Kidney capillary endothelial cell (primary cell): ENCODE measurements at places on chromosomes 1 and 21.

- DNase-seq: no peak
These were observed 238.2 kb downstream of the GRIK3 start for GRCh38 chr1:36796106-36796590.

DNA sequence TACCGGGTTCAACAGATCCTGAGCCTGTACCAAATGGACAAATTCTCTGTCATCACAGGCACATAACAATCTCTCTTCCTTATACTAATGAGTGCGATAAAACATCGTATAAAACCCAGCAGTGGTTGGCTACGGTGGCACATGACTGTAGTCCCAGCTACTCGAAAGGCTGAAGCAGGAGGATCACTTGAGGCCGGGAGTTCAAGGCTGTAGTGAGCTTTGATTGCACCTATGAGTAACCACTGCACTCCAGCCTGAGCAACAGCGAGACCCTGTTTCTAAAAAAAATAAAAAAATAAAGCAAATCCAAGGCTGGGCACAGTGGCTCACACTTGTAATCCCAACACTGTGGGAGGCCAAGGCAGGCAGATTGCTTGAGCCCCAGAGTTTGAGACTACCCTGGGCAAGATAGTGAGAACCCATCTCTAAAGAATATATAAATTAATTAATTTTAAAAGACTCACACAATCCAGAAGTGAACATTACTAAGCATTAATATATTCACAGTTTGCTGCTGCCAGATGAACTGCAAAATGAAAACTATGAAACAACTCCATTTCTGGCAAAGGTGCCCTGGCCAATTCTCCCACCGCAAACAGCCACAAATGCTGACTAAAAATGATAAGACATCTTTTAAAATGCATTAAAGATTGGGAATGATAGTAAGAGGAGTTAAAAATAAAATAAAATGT is 13.1 kb downstream of the ZBTB17 start:
- DNase-seq: no peak

- no peak for DNase-seq
These were observed 58.2 kb downstream of the ALPL start for GRCh38 chr1:21567241-21568005.

DNA sequence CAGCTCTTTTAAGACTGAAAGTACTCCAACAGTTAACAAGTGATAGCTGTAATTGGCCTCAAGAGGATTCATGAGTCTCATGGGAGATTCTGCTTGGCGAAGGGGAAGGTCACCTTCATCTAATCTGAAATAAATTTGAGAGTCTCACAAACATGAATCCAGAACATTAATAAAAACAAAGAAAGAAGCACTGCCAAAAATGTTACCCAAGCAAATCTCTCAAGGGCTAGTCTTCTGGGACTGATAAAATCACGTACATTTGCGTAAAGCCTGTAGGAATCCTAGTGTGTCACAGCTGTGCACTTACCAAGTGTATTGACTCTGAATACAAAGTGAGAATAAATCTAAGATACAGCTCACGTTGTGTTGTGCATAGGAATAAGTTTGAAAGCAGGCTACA is 21.2 kb upstream of the NUF2 start:
- DNase-seq: no peak

DNA sequence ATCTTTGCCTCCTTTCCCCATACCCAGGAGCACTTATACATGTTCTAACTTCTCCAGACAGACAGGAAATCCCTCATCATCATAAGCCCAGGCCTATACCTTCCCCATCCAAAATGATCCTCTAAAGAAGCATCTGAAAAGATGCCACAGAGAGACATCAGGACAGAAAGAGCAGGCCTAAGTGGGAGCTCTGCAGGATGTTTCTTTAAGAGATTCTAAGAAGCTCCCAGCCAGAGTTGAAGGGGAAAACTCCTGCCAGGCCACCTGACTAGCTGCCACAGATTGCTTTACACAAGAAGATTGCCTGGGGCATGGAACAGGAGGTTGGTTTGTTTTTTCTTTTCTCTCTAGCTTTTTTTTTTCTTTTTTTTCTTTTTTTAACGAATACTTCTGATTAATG is 275.8 kb downstream of the VAV3 start:
- DNase-seq: no peak

- no peak for DNase-seq
These were observed 64.5 kb downstream of the CD58 start for GRCh38 chr1:116506132-116507004.

DNA sequence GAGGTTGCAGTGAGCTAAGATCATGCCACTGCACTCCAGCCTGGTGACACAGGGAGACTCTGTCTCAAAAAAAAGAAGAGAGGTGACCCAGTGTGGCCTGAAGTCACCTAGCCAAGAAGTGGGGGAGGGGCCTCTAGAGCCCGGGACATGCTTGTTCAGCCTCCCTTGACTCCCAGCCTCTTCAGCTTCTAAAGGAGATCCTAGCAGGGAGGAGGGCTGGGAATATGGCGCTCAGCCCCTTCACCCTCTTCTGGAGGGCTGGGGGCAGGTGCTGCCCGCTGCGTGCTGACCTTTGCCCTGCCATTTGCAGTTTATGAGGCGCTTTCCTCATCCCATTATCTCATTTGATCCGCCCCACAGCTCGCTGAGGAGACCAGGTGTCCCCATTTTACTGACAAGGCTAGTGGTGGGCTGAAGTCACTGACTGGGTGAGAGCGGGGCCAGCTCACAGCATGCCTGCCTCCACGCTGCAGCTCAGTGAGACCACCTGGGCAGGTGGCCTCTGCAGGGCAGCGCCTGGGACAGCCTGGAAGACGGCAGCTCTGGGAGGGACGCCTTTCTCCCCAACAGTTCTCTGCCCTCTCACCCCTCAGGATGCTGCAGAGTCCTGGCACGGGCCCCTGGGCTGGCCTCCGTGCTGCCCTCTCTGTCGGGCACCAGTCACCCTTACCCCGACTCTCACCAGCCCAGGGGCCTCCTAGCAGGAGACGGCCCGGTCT is 7.5 kb downstream of the ELF3 start:
- no peak for DNase-seq

DNA sequence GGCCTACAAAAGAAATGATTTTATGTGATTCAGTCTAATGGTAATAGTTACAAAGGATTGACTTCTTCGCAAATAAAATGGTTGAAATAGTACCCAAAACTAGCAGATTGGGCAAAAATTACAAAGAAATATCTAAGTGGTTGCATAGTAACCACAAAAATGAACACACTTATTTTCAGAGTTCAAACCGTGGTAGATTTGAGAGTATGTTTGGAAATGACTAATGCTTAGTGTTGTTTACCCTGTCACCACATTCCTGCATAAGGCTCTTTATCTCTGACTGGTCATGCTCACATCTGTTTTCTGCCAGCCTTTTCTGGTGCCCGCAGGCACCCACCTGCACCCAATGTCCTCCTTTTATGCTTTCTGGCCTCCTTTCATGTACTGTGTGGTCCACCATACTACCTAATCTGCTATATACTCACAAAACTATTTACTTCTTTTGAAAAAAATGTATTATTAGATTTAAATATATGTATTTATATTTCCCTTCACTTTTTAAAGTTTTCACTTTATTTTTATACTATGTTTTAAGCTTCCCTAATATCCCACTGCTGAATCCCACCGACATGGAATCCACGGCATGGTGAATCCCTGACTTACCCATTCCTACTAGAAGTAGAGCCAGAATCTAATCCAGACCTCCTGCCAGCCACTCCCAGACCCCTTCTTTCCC is 30.3 kb downstream of the PTPRC start:
- DNase-seq: peak; percentile 44

DNA sequence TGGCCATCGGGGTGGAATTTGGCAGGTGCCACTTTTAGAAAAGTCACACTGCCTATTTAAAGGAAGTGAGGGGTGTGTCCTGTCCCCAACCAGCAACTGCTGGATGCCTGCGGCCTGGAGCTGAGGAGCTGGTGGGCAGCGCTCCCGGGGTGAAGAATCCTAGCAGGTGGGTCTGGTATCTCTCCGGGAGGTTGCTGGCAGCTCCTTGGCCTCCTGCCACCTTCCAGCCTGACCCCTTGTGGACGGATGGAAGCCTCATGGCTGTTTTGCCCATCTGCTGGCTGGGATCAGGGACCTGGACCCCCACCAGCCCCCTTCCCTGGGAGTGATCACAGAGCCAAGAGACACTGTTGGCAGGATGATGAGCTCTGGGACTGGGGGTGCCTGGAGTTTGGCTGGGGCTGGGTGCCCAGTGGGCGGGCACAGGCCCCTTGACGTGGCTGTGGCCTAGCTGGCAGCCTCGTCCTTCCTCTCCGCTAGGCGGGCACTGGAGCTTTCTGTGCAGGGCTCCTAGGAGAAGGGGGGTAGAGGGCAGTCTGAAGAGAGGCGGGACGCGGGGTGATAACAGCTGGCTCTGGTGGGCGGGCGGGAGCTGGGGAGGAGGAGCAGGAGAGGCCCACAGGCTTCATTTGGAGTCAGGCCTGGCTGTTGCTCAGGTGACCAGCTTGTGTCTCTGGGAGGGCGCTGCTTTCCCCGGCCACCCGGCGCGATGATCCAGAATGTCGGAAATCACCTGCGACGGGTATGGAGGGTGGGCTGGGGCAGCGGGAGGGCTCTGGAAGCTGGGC is at the start of gene ACOT11:
ACOT11 (plus strand) TSS at position 628 of the 788 bp plus-strand sequence; CDS start at position 710, 82 bp downstream.
- DNase-seq: no peak

DNA sequence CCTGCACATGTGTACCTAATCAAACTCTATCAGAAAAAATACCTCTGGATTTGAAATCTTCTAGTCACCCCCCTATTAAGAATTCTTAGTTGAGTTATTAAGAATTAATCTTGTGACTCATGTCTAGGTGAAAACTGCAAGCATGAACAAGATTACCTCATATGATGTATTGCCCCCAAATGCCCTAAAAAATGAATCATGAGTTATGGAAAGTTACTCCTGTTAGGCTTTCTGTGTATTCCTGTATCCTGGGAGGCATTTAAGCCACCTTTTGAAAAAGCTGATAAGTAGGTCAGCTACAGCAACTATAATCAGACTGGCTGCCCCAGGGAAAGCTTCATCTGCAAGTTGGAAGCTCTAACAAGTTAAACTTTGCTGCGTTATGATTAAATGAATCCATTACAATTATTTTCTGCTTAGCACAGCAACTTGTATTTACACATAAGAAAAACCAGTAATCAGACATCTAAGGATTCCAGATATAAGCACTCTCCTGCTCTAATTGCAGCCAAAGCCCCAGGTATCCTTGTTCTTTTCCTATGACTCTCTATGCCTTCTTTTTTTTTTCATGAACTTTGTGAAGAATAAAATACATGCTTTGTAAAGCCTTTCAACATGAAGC is 147.7 kb downstream of the NTPCR start:
- DNase-seq: no peak

GRCh38 chr21:38869946-38870345 is 64.2 kb downstream of the ETS2 start:
- DNase-seq: no peak

DNA sequence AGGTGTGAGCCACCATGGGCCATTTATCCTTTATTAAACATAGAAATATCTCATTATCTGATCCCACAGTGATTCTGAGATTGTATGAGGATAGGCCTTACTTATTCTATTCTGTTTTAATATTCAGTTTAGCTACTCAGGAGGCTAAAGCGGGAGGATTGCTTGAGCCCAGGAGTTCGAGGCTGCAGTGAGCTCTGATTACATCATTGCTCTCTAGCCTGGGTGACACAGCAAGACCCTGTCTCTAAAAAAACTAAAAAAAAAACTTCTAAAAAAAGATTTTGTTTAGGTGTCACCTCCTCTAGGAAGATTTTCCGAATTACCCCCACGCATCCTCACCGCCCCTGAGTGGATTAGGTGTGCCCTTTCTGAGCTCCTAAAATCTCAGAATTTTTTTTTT is 14.3 kb upstream of the HNRNPU start:
- no peak for DNase-seq

- peak; percentile 94 for DNase-seq
These were observed 8.2 kb downstream of the LMNA start for GRCh38 chr1:156122519-156123355.

- DNase-seq: no peak
These were observed 178.7 kb downstream of the MRPL39 start for GRCh38 chr21:25428537-25428936.

GRCh38 chr1:58895559-58896145 is 111.8 kb upstream of the JUN start:
- DNase-seq: no peak

GRCh38 chr1:29235955-29236711 is at the start of gene PTPRU:
PTPRU (plus strand) TSS chr1:29236522; CDS start chr1:29236645, 123 bp downstream.
- peak; percentile 69 for DNase-seq

DNA sequence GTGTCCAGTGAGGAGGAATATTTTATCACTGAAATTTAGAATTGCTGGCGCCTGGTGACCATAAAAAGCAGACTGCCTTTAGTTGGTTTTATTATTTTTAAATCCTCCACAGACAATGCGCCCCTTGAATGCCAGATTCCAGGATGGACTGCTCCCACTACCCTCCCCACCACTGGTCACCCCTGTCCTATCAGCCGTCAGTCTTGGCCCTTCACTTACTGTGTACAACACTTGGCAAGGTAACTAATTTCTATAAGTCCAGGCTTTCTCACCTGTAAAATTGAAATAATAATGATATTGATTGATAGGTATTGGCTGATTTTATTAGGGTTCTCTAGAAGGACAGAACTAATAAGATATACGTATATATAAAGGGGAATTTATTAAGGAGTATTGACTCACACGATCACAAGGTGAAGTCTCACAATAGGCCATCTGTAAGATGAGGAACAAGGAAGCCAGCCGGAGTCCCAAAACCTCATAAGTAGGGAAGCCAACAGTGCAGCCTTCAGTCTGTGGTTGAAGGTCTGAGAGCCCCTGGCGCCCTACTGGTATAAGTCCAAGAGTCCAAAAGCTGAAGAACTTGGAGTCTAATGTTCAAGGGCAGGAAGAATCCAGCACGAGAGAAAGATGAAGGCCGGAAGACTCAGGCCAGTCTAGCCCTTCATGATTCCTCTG is 17.8 kb downstream of the RHEX start:
- DNase-seq: no peak

GRCh38 chr1:76179219-76179698 is 104.7 kb downstream of the ST6GALNAC3 start:
- no peak for DNase-seq

DNA sequence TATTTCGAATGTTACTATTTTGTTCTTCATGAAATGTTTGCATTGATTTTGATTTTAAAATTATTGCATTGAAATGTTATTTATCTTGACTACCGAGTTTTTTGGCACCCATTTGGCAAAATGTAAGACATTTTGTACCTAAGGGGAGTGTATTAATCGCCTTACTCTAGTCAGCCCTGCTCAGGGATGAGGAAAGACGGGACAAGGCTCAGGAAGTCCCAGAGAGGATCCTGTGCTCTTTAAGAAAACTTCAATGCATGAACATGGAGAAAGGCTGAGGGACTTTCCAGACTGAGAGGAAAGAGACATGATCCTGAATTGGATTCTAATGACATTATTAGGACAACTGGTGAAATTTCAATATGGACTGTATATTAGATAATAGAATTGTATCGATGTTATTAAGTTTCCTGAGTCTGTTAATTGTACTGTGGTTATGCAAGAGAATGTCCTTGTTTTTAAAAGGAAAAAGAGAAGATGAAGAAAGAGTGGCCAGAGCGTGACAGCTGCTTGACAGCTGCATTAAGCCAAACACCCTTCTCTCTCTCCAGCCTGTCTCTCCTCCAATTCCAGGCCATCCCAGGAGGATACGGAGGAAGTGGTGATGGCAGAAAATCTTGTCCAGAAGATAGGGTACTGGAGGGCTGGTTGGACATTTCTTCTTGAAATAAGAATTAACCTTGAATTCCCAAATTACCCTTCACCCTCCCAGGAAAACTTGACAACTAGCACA is 66.0 kb downstream of the PLEKHA6 start:
- no peak for DNase-seq
